Activated T-helper 9 cell treated with anti-CD3 and anti-CD28 coated beads, Interleukin-2, amount 50 U/mL, for 16 hours (primary cell): ENCODE measurements at places on chromosomes 1 and 21.

GRCh38 chr1:242966892-242967291, 288.2 kb downstream of the CEP170 start:
- DNase-seq: no peak

GRCh38 chr1:240946926-240947325, 335.0 kb upstream of the GREM2 start:
- DNase-seq: no peak

GRCh38 chr1:117594261-117594990, 11.4 kb upstream of the TENT5C start:
- DNase-seq: no peak

DNA sequence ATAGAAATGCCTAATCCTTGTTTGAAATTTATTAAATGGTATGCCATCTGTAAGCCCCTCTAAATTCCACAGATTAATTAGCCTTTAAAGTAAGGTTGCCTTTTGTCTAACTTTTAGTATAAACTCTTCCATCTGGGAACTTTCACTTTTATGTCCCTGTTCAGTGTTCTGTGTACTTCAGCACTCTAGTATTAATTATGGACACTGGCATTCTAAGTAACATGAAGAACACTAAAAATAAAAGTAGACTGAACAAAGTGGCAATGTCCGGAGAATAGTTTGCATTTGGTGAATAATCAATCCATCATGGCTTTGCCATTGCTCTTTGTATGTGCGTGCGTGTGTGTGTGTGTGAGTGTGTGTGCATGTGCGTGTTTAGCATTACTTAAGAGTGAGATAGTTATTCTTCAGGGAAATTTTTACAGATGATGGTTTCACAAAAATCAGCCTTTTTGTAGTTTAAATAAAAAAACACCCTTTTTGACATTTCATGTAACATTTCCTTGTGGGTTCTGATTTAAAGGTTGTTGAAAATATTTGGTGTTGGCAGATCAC, 51.1 kb downstream of the ATF6 start:
- DNase-seq: no peak

GRCh38 chr1:41366455-41367287, 5.4 kb downstream of the FOXO6 start:
- peak; percentile 38 for DNase-seq

DNA sequence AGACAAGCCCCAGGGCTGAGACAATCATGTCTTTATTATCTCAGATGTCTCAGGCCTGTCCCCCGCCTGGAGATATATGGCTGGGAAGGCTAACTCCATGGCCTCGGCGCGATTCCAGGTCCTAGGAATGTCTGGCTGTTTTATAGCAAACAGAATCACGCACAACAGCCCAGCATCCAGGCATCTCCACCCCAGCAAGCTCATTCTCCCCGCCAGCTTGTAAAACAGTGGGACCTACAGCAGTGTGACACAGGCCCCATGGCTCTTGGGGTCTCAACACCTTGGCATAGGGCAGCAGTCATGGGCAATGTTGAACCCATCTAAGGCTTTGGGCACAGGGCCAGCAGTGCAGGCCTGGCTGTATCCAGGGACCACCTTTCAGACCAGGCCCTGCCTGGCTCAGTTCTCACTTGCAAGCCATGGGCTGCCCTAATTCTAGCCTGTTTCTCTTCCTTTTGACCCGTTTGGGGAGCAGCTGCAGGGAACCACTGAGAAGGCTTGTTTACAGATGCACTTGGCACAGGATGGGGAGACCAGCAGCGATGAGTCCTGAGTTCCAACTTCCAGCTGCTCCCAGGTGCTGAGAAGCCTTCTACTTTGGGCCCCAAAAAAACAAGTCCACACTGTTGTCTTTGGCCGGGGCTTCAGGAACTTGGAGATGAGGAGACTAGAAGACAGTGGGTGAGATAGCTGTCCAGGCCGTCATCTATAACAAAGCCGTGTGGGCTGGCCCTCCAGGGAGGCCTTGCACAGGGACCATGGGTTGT, 34.4 kb downstream of the WNT4 start:
- DNase-seq: no peak

GRCh38 chr1:185676969-185677368, 57.2 kb upstream of the HMCN1 start:
- no peak for DNase-seq

GRCh38 chr1:113928187-113928930, 765 bp upstream of the HIPK1 start:
- DNase-seq: no peak

DNA sequence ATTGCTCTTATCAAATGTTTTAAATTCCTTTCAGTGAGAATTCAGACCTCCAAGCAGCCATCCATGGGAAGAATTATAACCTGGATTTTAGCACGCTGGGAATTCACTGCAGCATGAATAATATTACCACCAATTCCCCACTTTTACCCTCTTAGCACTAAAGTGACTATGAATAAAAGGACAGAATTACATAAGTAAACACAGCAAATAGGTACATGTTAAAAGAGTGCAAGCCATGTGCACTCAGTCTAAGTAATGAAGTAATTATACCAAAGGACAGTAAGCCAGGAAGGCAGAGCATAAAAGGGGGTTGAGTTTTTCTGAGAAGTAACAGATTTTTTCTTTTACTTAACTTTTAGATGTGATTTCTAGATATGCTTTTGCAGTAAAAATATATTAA, 176.3 kb downstream of the DENND1B start:
- DNase-seq: no peak

- no peak for DNase-seq
These were observed 293.5 kb downstream of the MRPL39 start for GRCh38 chr21:25313829-25314228.

DNA sequence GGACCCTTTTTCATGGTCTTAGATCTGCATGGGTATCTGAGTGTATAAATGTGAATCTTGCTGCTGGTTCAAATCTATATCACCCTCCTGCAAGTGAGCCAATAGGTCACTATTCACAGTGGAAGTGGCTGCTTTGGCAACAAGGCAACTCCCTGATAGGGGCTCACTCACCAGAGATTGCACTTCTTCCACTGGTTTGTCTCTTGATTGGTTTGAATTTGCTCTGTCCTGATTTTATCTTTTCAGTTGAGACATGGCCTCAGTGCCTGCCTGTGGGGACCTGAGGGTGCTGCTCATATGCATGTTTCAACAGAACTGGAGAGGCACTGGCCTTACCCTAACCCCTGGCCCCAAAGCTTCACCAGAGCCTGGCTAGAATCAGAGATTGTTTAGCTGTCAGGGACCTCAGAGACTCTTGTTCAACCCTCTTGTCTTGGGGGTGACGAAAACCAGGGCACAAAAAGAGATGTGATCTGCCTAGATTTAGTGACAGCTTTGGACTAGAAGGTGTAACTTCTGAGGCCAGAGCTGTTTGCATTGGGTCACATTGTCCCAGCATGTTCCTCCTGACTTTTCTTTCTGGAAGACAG, 16.9 kb downstream of the AVPR1B start:
- DNase-seq: no peak

DNA sequence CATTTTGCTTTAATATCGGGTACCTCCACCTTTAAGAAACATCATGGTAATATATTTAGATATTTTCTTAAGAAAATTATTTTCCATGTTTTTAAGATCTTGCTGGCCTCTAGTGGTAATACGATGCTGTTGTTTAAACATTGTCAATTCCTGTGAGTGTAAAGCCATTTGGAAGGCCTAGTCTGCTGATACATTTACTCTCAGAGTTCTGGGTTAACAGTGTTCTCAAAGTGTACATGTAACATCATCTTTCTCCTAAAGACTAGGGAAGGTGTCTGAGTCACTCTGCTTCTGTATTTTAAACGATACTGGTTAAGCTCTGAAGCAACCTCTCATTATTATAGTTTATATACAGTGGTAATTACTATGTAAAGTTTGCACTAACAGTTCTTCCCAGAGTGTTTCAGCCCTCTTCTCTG, 189.1 kb downstream of the RASAL2 start:
- no peak for DNase-seq

DNA sequence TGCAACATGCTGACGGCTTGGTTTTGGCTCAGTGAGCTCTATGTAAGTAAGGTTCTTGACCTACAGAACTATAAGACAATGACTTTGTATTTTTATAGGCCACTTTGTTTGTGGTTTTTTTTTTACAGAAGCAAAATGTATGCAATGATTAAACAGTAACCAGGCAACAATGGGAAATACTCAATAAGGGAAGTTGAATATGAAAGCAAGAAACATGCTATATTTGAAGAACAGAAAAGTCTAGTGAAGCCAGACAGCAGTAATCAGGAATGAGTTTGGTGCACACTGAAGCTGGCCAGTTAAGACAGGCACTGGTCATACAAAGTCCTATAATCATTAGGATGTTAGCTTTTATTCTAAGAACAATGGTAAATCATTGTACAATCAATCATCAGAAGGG, 1926.8 kb downstream of the NCAM2 start:
- DNase-seq: no peak

DNA sequence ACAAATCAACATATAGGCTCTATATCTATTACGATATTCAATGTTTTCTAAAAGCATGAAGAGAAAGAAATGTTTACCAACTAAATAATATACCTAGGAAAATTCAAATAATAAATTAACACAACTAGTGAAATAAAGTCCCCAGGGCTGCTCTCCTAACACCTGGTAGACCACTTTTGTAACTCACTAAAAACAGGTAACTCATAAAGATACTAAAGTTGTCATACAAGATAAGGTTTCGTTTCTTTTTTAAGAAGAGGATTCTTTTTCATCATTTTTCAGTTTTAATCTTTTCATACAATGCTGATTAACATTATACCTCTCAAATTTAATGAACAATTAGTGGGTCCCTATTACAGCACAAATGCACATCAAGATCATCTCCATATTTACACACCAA, 99.0 kb downstream of the ZZZ3 start:
- DNase-seq: no peak

- peak; percentile 53 for DNase-seq
These were observed 1.4 kb downstream of the NIT1 start for GRCh38 chr1:161119092-161119903.

DNA sequence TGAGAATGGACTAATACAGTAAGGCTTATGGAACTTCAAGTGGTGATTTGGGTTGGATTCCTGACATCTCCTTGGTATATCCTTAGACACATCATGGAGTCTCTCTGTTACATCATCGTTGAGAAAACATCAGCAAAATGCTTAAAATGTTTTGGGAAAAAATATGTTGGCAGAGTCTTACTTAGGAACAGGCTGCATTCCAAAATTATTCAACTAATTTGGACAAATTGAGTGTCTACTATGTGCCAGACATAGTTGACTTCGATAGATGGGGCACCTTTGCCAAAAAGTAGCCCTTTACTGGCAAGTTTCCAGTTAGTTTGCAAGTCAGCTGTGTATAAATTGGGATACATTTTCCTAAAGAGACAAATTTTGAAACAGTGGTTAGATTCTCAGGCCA, 253.4 kb upstream of the ST6GALNAC5 start:
- no peak for DNase-seq

GRCh38 chr1:70504821-70505193, 93.7 kb downstream of the CTH start:
- no peak for DNase-seq

DNA sequence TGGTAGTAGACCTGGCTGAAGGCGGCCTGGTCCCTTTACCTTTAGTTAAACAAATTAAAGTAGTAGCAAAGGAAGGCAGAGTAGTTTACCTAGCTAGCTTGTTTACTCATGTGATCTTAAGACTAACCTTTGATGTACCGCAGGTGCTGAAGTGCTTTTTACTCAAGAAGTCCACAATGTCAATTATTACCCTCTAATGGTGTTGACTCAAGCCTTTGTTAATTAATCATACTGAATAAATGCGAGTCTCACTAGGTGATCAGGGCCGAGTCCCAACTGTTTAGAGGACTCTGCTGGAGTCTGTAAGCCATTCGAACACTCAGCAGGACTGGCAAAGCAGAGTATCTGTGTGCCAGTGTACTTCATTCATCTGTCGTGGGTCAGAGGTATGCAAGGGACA, 381.1 kb upstream of the NCAM2 start:
- no peak for DNase-seq

- no peak for DNase-seq
These were observed 85.8 kb downstream of the ZNF644 start for GRCh38 chr1:90936061-90936460.

- peak; percentile 48 for DNase-seq
These were observed 2.8 kb upstream of the NUP210L start for GRCh38 chr1:154157520-154158306.

DNA sequence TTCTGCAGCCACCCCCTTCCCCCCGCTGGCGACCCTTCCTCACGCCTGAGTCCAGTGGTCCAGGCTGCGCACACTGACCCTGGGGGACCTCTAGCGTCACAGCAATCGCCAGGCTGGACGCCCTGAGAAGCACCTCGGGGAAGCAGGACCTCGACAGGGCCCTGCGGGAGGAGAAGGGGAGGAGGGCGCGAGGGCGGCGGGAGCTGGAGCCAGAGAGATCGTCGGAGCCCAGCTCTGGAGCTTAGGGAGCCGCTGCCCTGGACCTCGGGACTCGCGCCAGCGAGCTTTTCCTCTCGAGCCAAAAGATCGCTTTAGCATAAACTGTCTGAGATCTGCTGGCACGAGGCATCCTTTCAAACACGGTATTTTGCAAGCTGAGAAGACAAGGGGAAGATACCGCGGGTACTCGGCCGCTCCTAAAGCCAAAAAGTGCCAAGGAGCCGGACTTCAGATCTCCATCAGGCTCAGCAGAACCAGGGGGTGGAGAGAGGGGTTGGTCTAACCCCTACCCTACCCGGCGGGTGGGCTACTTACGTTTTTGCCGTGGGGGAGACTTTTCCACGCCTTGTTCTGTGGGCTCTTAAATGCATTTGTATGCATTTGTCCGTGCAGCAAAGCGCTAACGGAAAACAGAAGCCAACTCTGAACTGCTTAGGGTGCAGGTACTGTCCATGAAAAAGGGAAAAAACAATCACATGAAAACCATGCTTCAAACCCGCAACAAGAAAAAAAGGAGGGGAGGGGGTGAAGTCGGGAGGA, 586 bp downstream of the COL24A1 start:
- DNase-seq: no peak

DNA sequence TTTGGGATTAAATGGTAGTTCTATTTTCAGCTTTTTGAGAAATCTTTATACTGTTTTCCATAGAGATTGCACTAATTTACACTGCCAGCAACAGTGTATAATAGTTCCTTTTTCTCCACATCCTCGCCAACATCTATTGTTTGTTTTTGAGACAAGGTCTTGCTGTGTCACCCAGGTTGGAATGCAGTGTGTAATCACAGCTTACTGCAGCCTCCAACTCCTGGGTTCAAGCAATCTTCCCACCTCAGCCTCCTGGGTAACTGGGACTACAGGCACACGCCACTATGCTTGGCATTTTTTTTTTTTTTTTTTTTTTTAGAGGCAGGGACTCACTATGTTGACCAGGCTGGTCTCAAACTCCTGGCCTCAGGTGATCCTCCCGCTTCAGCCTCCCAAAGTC, 164.5 kb upstream of the CXADR start:
- DNase-seq: no peak
